ENCODE measurements at places on chromosomes 1 and 21.

DNA sequence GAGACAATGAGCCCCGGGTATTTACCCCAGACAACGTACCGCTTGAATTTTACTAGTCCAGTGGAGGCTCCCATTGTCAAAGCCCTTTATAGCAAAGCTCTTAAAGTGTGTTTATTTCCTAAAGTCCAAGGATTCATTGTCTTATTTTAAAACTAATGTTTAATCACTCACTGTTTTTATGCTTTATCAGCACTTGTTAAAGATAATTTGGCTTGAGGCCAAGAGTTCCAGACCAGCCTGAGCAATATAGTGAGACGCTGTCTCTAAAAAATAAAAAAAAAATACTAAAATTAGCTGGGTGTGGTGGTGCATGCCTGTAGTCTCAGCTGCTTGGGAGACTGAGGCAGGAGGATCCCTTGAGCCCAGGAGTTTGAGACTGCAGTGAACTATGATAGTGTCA lies 202.8 kb downstream of the RYR2 start:
- no peak for DNase-seq

DNA sequence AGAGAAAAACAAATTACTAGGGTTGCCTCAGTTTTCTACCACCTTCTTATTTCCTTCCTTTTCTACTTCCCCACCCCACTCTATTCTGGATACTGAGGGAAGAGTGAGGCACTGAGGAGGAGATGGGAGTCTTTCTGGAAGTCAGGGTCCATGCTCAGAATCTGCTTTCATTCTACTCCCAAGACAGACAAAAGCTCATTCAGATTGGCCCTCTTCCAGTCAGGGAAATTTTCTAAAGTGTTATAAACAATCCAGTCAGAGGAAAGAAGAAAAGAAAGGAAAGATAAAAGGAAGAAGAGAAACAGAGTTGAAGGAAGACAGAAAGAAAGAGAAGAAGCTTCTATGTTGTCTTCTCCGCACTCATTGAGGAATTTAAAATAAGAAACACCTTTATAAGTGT lies 228.6 kb downstream of the COP1 start:
- DNase-seq = no peak

DNA sequence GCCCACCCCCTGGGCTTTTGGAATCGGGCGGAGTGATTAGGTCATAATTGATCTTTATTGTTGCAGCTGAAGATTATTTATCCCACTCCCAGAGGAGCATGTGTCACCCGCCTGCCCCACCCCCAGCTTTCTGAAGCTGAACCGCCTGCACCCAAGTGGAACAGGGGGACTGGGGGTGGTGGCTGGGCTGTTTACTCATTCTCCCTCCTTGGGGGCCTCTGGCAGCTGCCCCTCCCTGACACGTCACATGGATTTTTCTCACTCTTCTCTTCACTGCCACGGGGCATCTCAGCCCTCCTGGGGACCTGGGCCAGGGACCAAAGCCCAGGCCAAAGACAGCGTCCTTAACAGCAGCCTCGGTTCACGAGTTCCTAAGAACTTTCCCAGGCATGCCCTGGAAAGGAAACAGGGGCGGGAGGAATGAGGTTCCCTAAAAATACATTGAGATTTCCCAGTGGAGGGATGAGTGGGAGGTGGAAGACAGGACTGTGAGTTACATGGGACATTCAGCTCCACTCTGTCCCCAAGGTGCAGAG lies 31.6 kb upstream of the SOX13 start:
- no peak for DNase-seq

- DNase-seq = no peak
Observed at GRCh38 chr1:243320224-243320623, 64.4 kb downstream of the SDCCAG8 start.

DNA sequence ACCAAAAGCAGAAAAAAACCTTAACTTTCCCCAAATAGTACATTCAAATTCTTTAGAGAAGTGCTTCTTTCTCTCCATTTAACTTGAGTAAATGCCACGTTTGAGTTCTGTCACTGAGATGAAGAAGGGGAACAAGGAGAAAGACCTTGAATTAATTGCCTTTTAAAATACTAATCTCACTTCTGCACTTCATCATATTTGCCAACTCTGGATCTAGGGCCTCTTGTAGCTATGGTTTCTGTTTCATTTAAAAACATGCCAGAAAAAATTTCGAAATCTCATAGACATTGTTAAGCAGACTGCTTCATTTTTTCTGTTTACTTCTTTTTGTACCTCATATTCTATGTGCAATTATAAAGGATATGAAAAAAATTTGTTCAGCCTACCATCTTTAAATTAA lies 24.6 kb downstream of the MIXL1 start:
- DNase-seq = no peak

DNA sequence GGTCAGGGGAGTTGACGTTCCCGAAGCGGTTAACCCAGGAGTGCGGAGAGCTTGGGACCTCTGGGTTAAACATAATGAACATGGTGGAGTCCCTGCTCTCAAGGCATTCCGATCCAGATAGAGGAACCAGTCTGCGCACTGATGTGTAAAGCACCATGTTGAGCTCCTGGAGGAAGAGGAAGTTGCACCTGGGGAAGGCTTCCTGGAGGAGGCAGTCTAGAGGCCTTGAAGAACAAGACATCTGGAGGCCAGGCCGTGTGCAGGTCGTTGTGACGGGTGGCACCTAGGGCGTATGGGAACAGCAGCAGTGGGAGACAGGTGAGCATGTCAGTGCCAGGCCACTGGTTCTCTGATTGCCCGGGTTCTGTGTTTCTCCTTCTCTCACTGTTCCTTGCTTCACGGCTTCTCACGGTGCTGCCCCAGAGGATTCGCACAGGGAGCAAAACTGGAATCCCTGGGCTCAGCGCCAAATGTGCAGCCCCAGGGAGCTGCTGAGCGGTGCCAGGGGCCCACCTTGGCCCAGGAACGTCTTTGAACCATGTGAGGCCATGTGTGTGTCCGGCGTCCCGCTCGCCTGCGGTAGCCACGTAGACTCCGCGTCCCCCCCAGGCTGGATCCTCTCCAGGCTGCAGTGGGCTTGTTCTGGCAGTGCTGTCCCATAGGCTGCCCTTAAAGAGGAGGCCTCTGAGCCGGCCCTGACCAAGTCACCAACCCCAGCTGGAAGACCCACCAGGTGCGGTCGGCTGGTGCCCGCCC lies 122.9 kb upstream of the GALNT2 start:
- DNase-seq = no peak
